Fibroblast of lung (primary cell): ENCODE measurements at places on chromosomes 12 and 14.

DNA sequence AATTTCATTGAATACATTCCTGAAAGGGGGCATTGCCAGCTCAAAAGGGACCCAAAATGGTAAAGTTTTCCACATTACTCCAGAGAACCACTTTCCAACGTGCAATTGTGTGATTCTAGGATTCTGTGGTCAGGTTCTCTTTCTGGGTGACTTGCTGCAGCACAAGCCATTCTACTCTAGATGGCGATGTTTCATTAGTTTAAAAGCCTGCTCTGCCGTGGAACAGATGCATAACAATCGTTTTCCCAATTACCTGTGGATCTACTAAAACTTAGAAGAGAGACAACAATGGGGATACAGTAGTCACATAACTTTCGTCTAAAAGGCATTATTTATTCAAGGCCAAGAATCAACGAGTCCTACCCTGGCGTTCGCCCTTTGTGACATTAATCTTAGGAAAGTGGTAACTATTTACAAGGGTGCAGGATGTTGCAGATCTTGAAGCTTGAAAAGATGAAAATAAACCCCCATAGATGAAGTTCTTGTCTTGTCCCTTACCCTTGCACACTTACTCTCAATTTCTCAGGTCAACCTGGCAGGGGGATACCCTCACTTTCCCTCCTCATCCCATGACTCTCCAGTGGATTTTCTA lies 400.9 kb downstream of the SNAPC1 start:
- peak; percentile 69 for DNase-seq

DNA sequence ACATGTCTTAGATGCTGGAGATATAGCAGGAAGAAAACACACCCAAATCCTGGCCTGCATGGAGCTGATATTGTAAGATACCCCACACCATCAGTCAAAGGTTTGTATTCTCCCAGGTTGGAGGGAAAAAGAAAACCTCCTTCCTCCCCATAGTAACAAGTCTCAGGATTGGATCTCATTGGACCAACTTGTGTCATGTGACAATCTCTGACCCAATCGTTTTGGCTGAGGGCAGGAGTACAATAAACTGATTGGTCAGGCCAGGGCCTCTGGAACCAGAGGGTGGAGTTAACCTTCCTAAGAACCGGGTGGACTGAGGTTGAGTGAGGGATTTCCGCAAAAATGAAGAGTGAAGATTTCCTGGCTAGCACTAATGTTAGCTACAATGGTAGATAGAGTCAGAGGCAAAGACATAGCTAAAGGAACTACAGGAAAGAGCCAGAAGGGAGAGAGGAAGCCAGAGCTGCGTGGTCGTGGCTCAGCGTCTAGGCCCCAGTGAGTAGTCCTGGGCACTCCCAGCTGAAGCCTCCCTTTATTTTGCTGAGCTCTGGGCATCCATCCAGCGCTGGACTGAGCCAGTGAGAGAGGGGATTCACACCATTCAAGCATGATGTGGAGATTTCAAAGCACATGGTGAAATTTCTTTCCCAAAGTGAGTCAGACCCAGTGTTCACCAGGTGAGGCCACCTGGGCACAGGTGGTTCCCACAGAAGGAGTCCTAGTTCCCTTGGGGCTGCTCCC lies 219.9 kb downstream of the AACS start:
- no peak for DNase-seq

- DNase-seq = no peak
Observed at GRCh38 chr14:35766700-35767082, 42.4 kb downstream of the RALGAPA1 start.

GRCh38 chr14:45838597-45838996 lies 585.6 kb upstream of the MIS18BP1 start:
- no peak for DNase-seq

- DNase-seq = no peak
Observed at GRCh38 chr12:38587594-38587993, 271.0 kb downstream of the ALG10B start.

- DNase-seq = no peak
Observed at GRCh38 chr12:116263431-116263830, 14.1 kb downstream of the MED13L start.

GRCh38 chr14:23469906-23470403 lies 452 bp downstream of the NGDN start:
- no peak for DNase-seq

- DNase-seq = peak; percentile 33
Observed at GRCh38 chr12:106138633-106139421, at the start of gene NUAK1. Gene NUAK1, minus strand, starts transcription at chr12:106138954. Its CDS starts 301 bp downstream, at chr12:106138653.

GRCh38 chr14:35861204-35861868 lies 35.2 kb downstream of the BRMS1L start:
- no peak for DNase-seq

- DNase-seq = peak; percentile 61
Observed at GRCh38 chr12:107320929-107321631, 227.7 kb upstream of the CRY1 start.

- peak; percentile 73 for DNase-seq
Observed at GRCh38 chr14:96167224-96168148, 37.2 kb upstream of the BDKRB2 start.

GRCh38 chr14:53954551-53955228 lies 1.9 kb downstream of the BMP4 start:
- peak; percentile 45 for DNase-seq

GRCh38 chr12:108198043-108198442 lies 69.0 kb downstream of the WSCD2 start:
- no peak for DNase-seq

GRCh38 chr14:41785696-41786095 lies 179.0 kb downstream of the LRFN5 start:
- no peak for DNase-seq

- DNase-seq = peak; percentile 53
Observed at GRCh38 chr14:35050652-35051051, 4.6 kb downstream of the FAM177A1 start.

DNA sequence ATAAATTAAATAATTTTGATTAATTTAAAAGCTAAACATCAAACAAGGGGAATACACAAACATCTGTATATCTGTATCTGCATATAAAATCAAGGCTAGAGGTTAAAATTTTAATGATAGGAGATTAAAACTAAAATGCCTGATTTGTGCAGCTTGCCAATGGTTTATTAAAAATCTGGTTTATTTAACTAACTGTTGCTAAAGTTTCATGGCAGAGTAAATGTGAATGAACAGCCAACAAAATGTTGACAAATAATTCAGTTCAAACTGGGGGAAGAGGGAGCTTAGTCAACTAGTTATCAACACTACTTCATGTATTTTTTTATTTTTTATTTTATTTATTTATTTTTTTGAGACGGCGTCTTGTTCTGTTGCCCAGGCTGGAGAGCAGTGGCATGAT lies 43.0 kb downstream of the BTG1 start:
- no peak for DNase-seq

GRCh38 chr12:14843425-14843887 lies at the start of gene ART4:
Gene ART4, minus strand, starts transcription at chr12:14843526. Its CDS starts 413 bp downstream, at chr12:14843113.
- DNase-seq = no peak

DNA sequence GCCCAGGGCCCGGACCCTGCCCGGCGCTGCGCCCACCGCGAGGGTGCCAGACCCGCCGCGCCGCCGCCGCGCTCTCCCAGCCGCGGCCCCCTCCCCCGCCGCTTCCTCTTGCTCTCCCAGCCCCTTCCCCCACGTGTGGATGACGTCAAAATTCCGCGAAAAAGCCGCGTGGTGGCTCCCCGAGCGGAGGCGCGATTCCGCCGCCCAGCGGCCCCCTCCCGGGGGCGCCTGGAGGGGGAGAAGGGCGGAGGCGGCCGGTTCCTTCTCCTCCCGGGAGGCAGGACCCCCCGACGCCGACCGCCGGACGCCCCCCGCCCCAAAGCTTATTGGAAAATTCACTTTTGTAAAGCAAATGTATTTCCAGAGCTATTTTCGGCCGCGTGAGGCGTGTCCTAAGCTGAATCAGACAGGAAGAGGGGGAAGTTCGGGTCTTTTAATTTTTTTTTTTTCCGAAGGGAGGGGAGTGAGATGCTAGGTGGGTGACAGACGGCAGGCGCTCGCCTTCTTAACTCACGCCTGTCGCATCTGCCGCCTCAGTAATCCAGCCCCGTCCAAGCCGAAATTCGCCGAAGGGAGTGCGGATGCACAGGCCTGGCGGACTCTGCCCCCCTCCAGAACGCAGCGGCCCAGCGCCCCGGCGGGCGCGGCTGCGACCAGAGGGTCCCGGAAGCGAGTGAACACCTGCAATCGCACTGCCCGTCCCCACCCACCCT lies 4.1 kb upstream of the CCND2 start:
- DNase-seq = peak; percentile 71

DNA sequence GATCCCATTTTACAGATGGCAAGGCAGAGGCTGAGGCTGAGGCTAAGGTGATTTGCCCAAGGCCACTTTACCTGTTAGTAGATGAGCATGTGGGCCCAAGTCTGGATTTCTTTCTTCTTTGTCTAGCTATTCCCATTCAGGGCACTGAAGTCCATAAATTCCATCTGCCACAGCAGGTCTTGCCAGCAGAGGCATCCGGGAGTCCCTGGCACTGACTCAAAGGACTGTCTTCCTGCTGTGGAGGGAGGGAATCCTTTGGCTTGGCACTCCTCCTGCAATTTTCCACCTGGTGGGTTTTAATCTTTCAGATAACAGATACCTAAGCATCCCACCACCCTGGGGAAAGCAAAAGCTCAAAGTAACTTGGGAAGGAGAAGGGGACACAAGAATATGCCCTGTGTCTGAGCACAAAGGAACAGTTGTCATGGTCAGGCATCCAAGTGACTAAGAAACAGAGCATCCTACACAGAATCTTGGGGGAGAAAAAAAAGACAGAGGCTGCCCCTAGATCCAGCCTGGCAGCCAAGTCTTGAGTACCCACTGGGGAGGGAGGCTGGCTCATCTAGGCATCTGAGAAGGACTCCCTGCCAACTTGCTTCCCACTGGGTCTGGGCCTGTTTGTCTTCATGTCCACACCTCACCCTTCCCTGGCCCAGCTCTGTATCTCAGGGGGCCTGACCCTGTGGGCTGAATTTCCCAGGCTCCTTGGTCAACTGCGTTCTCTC lies 35.6 kb upstream of the CMKLR1 start:
- no peak for DNase-seq

DNA sequence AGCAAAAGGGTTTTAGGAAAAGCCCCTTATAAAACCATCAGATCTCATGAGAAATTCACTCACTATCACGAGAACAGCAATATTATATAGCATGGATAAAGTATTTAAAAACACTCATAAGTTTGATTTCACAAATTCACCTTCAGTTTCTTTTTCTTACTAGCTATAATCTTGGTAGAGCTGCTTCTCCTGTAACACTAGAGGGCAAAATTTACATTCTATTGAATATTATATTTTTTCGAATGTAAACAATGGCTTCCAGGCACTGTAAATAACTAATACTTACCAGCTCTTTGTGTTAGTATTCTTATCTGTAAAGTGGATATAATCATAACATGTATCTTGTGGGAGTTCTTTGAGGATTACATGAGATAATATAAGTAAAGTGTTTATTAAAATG lies 259.6 kb downstream of the CCER1 start:
- no peak for DNase-seq

DNA sequence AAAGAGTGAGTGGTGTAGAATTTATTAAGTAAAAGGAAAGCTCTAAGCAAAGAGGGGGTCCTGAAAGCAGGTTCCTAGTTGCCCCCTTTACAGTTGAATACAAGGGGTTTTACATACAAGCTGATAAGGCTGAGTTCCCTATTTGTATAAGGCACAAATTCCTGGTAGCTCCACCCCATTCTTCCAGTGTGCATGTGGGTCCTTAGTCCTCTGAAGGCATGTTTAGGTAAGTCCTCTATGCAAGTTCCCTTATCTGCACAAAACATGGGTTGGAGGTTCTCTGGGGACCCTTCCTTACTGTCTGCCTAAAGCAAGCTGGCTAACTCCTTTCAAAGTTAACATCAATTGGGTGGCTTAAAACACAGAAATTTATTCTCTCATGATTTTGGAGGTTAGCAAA lies 2.9 kb upstream of the FAR2 start:
- DNase-seq = no peak

- no peak for DNase-seq
Observed at GRCh38 chr12:41325336-41325735, 137.2 kb downstream of the PDZRN4 start.

DNA sequence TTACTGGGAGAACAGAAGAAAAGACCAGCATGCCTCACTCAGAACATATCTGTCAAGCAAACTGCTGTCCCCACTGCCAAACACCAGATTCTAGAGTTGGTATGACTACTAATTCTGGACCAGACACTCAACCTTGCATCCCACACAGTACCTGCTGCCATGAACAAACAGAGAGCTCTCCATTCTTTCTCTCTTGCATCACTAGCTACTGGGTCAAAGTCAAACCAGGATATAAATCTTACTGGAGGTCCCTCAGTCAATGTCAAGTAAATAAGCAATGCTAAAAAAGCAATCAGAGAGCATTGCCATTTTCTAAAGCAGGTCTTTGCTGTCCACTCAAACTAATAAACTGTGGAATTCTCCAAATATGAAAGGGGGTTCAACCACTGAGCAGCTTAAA lies 452.4 kb upstream of the SEL1L start:
- DNase-seq = no peak

- peak; percentile 7 for DNase-seq
Observed at GRCh38 chr12:45669093-45669492, 60.4 kb upstream of the ARID2 start.

- no peak for DNase-seq
Observed at GRCh38 chr12:100995201-100995600, 200.6 kb downstream of the ANO4 start.

- DNase-seq = peak; percentile 17
Observed at GRCh38 chr12:3116106-3116844, 39.1 kb downstream of the TSPAN9 start.

GRCh38 chr12:120534703-120535655 lies 823 bp downstream of the RNF10 start:
- peak; percentile 89 for DNase-seq
